ENCODE measurements at places on chromosomes 2 and 18. TPM values are rescaled to one million over a fixed set of nuclear protein-coding genes. Genes with fewer than 3 reads are reported as not detected.

The CCBE1 gene
- not detected for total RNA-seq

The RAPGEF4 gene
- 0.97 TPM for total RNA-seq

The MPV17 gene
- total RNA-seq: 126 TPM

The SKA1 gene
- 20.3 TPM for total RNA-seq

The ALK gene
- not detected for total RNA-seq

The EVX2 gene
- total RNA-seq: not detected

The ACYP2 gene
- 22.8 TPM for total RNA-seq

- H3K27me3 ChIP-seq: no peaks in the 10 kb centered on the region
- no peak overlapping the region for H3K4me3 ChIP-seq
- H3K36me3 ChIP-seq: no peaks in the 10 kb centered on the region
These were observed 292.5 kb upstream of the FAM98A start for GRCh38 chr2:33891616-33892015.

- H3K36me3 ChIP-seq: no peaks in the 10 kb centered on the region
- no peak overlapping the region for H3K27ac ChIP-seq
- H3K27me3 ChIP-seq: 0 out of 2 replicates have a peak, but pooled peaks cover 2% of the 10 kb centered on the region
- DNase-seq: no peak
These were observed 28.0 kb downstream of the PLB1 start for GRCh38 chr2:28523902-28524301.

- no peak overlapping the region for H3K27ac ChIP-seq
- no peaks in the 10 kb centered on the region for H3K36me3 ChIP-seq
- peak overlapping the region; percentile 57 for H3K4me3 ChIP-seq
These were observed 35.4 kb upstream of the EML4 start for GRCh38 chr2:42133771-42134195.

DNA sequence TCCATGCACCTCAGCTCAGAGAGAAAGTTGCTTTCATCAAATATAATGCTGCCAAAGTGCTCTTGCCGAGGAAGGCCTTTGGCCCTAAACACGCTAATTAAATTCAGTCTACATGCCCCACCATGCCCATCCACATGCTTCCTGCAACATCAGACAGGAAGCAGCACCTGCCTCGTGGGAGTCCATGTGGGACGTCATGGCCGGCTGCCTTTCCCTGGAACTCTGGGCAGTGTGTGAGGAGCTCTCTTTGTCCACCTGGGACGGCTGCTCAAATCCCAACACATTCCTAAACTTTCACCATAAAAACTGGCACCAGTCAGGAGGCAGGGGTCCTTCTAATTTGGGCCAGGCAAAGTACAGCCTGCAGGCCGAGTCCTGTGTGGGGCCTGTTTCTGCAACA is 23.1 kb downstream of the FAM178B start:
- no peak overlapping the region for H3K27ac ChIP-seq
- H3K4me1 ChIP-seq: no peaks in the 10 kb centered on the region
- no peak overlapping the region for H3K4me3 ChIP-seq
- no peak for DNase-seq

GRCh38 chr2:7847321-7847720 is 834.5 kb upstream of the ID2 start:
- no peak for DNase-seq
- no peaks in the 10 kb centered on the region for H3K27me3 ChIP-seq
- H3K4me3 ChIP-seq: no peak overlapping the region
- peaks cover 5% of the 10 kb centered on the region for H3K4me1 ChIP-seq

- no peak overlapping the region for H3K27ac ChIP-seq
- no peaks in the 10 kb centered on the region for H3K27me3 ChIP-seq
- H3K4me3 ChIP-seq: no peak overlapping the region
- H3K36me3 ChIP-seq: no peaks in the 10 kb centered on the region
These were observed 326.3 kb downstream of the EPHA4 start for GRCh38 chr2:221245772-221246171.

DNA sequence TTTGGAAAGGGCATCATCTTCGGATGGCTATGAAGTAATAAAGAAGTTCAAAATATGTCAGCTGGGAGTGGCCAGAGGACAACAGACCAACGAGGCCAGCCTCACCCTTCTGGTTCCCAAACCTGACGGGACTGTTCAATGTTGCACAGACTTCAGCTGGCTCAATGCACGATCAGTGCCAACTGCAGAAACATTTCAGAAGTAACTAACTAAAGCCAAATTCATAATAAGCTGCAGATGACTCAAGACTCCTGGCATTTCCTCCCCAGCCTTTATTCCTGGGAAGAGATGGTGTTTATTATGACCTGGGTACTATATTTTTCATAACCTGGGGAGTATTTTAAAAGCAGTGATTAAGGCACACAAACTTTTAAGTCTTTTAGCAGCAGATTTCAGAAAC is 3.8 kb upstream of the ATP6V1C2 start:
- H3K27me3 ChIP-seq: no peaks in the 10 kb centered on the region
- H3K27ac ChIP-seq: no peak overlapping the region
- peaks cover 3% of the 10 kb centered on the region for H3K4me1 ChIP-seq
- no peak for DNase-seq

DNA sequence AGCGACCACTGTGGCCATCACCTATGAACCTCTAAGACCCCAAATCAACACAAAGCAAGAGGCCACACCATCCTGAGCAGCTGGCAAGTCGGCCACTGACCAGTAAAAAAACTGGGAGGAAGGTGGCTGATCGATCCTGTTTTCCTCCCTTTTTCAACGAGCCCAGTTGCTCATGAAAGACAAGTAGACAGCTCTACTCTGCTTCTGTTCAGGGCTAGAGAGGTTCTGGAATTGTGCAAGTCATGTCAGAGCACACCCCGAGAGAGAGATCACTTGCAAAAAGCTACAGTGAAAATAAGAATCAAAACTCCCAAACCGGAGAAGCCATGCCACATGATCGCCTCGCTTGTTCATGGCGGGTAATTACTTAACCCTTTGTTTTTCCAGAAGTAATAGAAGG is 34.6 kb downstream of the ZNF516 start:
- H3K27ac ChIP-seq: no peak overlapping the region
- no peak overlapping the region for H3K4me3 ChIP-seq
- peaks cover 14% of the 10 kb centered on the region for H3K36me3 ChIP-seq
- H3K27me3 ChIP-seq: no peaks in the 10 kb centered on the region
- DNase-seq: no peak
- H3K4me1 ChIP-seq: peaks cover 48% of the 10 kb centered on the region

- DNase-seq: no peak
- no peak overlapping the region for H3K4me3 ChIP-seq
- peaks cover 63% of the 10 kb centered on the region for H3K36me3 ChIP-seq
- H3K27ac ChIP-seq: no peak overlapping the region
These were observed 40.8 kb downstream of the AGPS start for GRCh38 chr2:177433402-177433801.

- H3K36me3 ChIP-seq: no peaks in the 10 kb centered on the region
- no peak for DNase-seq
- H3K4me3 ChIP-seq: no peak overlapping the region
- H3K27me3 ChIP-seq: no peaks in the 10 kb centered on the region
These were observed 328.6 kb downstream of the SLC8A1 start for GRCh38 chr2:40123326-40123725.

- no peak overlapping the region for H3K4me3 ChIP-seq
- no peaks in the 10 kb centered on the region for H3K4me1 ChIP-seq
- DNase-seq: no peak
- peaks cover 17% of the 10 kb centered on the region for H3K36me3 ChIP-seq
- no peaks in the 10 kb centered on the region for H3K27me3 ChIP-seq
These were observed 109.7 kb downstream of the SP100 start for GRCh38 chr2:230525682-230526081.

- no peak for DNase-seq
- H3K27ac ChIP-seq: no peak overlapping the region
- no peaks in the 10 kb centered on the region for H3K36me3 ChIP-seq
- no peaks in the 10 kb centered on the region for H3K27me3 ChIP-seq
- H3K4me1 ChIP-seq: no peaks in the 10 kb centered on the region
- H3K4me3 ChIP-seq: no peak overlapping the region
These were observed 41.0 kb upstream of the IGFBP5 start for GRCh38 chr2:216736326-216736725.

- H3K4me1 ChIP-seq: no peaks in the 10 kb centered on the region
- H3K27ac ChIP-seq: no peak overlapping the region
- H3K27me3 ChIP-seq: no peaks in the 10 kb centered on the region
- DNase-seq: no peak
These were observed 57.1 kb upstream of the PKDCC start for GRCh38 chr2:41990688-41991087.

GRCh38 chr2:234146087-234146826 is 95.8 kb downstream of the SPP2 start:
- H3K4me3 ChIP-seq: no peak overlapping the region
- DNase-seq: no peak
- no peaks in the 10 kb centered on the region for H3K27me3 ChIP-seq
- H3K36me3 ChIP-seq: no peaks in the 10 kb centered on the region

GRCh38 chr2:15511686-15512085 is 49.4 kb downstream of the NBAS start:
- H3K27ac ChIP-seq: no peak overlapping the region
- no peaks in the 10 kb centered on the region for H3K36me3 ChIP-seq
- H3K4me3 ChIP-seq: no peak overlapping the region

GRCh38 chr2:208192611-208193236 is 2.9 kb upstream of the C2orf80 start:
- H3K36me3 ChIP-seq: no peaks in the 10 kb centered on the region
- no peaks in the 10 kb centered on the region for H3K27me3 ChIP-seq
- no peaks in the 10 kb centered on the region for H3K4me1 ChIP-seq
- no peak overlapping the region for H3K27ac ChIP-seq

- H3K27me3 ChIP-seq: no peaks in the 10 kb centered on the region
- DNase-seq: no peak
- H3K36me3 ChIP-seq: peaks cover 52% of the 10 kb centered on the region
- no peak overlapping the region for H3K27ac ChIP-seq
These were observed 23.9 kb downstream of the NOL10 start for GRCh38 chr2:10665833-10666232.

- no peak overlapping the region for H3K4me3 ChIP-seq
- no peaks in the 10 kb centered on the region for H3K27me3 ChIP-seq
- H3K4me1 ChIP-seq: no peaks in the 10 kb centered on the region
These were observed 250.9 kb downstream of the PTH2R start for GRCh38 chr2:208657468-208657867.

- DNase-seq: no peak
- no peaks in the 10 kb centered on the region for H3K27me3 ChIP-seq
- H3K4me1 ChIP-seq: no peaks in the 10 kb centered on the region
These were observed 6.1 kb downstream of the FIGN start for GRCh38 chr2:163729636-163730273.

DNA sequence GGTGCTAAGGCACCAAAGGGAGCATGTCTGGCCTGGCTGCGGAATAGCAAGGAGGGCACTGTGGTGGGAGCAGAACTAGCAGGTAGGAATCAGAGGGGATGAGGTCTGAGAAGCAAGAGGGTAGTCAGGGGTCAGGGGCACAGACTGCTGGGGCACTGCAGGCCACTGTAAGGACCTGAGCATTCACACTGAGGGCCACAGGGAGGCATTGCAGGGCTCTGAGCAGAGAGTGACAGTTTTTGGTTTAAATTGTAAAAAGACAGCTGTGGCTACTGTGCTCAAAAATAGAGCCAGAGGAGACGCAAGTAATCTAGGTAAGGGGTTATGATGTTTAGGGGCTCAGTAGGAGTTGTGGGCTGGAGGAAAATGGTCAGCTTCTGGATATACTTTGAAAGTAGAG is 41.5 kb downstream of the ARHGAP25 start:
- H3K36me3 ChIP-seq: peaks cover 55% of the 10 kb centered on the region
- peaks cover 84% of the 10 kb centered on the region for H3K4me1 ChIP-seq
- peak overlapping the region; percentile 70 for H3K4me3 ChIP-seq
- no peaks in the 10 kb centered on the region for H3K27me3 ChIP-seq
- H3K27ac ChIP-seq: peak overlapping the region; percentile 89

DNA sequence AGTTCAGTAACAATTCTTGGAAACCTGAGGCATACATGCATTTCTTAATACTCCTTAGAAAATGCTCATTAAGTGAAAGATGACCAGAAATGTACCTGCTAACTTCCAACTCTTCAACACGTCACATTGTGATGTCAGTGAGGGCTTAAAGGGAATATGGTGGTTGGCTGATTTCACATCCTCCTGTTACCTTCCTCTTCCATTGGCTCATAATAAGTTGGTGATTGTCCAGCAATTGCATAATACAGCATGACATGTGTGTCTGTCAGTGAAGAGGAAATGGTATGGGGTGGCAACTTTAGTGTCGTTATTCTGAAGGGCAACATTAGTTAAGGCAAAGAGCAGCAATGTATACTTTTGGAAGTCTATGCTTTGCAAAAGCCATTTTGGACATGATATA is 26.0 kb downstream of the PLEK start:
- no peaks in the 10 kb centered on the region for H3K27me3 ChIP-seq
- H3K4me3 ChIP-seq: no peak overlapping the region
- peaks cover 61% of the 10 kb centered on the region for H3K4me1 ChIP-seq
- peak; percentile 67 for DNase-seq
- peak overlapping the region; percentile 96 for H3K27ac ChIP-seq

DNA sequence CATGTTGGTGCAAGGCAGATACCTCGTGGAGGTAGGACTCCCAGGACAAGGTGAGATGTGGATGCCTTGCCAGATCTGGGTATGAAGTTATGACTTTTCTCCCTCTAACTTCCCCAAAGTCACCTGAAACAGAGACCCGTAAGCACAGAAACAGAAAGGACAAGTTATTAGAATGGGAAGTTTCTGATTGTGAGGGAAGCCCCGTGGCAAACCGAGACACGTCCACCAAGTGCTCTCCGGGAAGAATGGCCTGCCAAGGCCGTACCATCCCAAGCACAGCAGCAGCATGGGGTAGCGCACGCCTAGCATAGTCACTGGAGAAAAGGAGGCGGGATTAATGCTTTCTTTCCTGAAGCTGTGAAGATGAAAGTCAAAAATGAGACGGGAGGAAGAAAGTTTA is 110.6 kb downstream of the ZNF532 start:
- no peaks in the 10 kb centered on the region for H3K27me3 ChIP-seq
- no peaks in the 10 kb centered on the region for H3K36me3 ChIP-seq
- DNase-seq: no peak
- peak overlapping the region; percentile 42 for H3K27ac ChIP-seq
- H3K4me1 ChIP-seq: peaks cover 30% of the 10 kb centered on the region

DNA sequence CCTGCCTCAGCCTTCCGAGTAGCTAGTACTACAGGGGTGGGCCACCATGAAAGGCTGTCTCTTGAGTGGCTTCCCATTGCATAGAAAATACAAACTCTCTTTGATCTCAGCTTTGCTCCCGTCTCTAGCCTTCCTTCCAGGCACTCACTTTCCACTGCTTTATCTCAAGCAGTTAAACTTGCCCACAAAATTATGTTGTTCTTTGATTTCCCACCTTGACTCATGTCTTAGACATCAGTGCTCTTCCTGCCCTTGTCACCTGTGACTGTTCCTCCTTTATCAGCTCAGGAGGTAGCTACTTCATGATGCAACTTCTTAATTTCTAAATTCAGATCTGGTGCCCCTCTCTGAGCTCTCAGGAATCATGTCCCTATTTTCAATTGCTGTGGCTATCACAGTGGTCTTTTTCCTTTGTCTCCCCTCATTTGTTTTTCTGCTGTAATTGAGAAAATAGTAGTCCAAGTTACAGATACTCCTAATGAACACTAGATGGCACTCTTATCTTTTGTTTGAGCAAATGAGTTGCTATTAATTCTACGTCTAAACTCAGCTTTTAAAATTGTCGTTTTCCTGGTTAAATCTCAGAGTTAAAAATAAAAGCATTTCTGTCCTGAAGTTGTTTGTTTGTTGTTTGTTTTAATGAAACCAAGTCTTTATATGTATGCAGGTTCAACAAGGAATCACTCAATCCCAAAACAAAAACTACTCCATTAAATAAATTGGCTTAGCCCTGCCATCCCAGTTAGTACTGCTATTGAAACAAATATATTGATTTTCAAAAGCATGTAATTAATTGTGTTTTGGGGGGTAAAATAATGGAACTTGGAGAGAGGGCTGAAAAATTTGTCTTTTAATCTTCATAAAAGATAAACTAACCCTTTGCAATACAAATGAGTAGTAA is 46.9 kb upstream of the GREB1L start:
- H3K4me1 ChIP-seq: no peaks in the 10 kb centered on the region
- no peak overlapping the region for H3K27ac ChIP-seq
- H3K4me3 ChIP-seq: no peak overlapping the region
- H3K36me3 ChIP-seq: no peaks in the 10 kb centered on the region

Data from Karpas-422 (cell line).